ENCODE measurements at places on chromosomes 5 and 9.

DNA sequence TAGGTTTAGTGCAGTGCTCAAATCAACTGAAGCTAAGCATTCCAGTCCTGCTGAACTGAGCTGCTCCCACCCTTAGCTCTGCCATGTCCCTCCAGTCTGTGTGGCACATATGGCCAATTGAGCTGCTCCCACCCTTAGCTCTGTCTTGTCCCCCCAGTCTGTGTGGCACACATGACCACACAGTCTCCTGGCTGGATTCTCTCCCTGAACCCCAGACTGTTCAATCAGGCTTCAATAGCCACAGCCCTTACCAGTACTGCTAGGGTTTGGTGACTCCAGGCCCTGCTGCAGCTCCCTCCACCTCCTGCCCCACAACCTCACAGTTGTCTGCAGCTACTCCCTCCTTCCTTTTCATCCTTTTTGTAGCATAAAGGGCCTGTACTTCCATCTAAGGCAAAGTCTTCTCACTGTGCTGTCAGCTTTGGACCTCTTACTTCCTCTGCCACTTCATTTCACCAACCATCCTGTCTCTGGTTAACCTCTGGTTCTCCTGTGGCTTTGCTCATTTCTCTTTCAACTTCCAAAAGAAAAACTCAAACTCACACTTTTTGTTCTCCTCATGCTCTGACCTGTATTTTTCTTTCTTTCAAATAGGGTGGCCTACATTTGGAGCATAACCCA lies 50.8 kb downstream of the ADAMTS12 start:
- DNase-seq, result no peak

- DNase-seq, result no peak
Observed at GRCh38 chr5:51958473-51958872, 575.2 kb downstream of the ISL1 start.

DNA sequence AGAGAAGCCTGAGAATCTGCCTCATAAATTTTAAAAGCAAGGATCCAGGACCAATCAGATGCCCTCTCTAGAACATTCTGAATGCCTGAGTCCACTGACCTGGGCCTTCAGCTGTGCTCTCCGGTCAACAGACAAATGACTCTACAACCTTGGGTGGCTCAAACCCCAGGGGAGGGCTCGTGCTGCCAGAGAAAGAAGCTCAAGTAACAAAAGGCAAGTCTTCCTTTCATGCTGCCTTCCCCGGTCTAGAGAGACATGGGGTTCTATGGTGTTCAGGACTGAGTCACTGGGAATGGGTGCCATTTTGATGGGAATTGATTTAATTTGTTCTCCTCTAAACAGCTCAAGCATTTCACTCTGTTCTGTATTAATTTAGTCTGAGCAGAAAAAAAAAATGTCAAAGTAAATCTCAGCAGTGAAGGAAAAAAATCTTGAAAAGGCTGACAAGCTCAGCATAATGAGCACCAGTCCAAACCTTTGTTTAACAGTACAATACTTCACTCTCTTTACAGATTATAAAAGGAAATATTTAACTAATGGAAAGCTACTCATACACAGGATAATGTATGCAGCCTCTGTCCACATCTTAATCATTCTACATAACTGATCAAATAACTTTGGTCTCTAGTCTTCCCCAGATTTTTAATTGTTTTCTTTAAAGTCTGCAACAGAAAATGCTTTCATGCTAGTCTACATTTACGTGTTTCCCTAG lies 191.0 kb downstream of the GLIS3 start:
- DNase-seq, result no peak

DNA sequence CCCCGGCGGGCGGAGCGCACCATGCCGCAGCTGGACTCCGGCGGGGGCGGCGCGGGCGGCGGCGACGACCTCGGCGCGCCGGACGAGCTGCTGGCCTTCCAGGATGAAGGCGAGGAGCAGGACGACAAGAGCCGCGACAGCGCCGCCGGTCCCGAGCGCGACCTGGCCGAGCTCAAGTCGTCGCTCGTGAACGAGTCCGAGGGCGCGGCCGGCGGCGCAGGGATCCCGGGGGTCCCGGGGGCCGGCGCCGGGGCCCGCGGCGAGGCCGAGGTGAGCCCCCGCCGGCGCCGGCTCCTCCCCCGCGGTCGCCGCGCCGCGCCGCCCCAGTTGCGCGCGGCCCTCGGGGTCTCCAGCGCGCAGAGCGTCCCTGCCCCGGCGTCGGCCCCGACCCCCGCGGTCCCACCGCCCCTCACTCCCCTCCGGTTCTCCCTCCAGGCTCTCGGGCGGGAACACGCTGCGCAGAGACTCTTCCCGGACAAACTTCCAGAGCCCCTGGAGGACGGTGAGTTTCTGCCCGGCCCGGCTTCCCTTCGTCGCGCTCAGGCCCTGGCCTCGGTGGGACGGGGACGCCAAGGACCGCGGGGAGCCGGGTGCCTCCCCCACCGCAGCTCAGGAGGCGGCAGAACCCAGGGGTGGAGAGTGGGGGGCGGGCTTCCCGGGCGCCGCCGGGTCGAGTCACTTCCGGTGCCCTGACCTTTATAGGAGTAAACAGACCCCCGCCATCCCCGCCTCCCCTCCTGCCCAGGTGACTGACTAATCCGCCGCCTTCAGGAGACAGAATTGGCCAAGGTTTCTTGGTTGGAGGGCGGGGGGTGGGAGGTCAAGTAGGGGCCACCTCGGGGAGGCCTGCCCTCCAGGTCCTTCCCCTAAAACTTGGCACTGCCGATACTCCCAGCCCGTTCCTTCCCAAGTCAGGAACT lies 665 bp downstream of the TCF7 start:
- DNase-seq, result no peak

- no peak for DNase-seq
Observed at GRCh38 chr9:134240361-134240760, 76.0 kb upstream of the RNU6ATAC start.

DNA sequence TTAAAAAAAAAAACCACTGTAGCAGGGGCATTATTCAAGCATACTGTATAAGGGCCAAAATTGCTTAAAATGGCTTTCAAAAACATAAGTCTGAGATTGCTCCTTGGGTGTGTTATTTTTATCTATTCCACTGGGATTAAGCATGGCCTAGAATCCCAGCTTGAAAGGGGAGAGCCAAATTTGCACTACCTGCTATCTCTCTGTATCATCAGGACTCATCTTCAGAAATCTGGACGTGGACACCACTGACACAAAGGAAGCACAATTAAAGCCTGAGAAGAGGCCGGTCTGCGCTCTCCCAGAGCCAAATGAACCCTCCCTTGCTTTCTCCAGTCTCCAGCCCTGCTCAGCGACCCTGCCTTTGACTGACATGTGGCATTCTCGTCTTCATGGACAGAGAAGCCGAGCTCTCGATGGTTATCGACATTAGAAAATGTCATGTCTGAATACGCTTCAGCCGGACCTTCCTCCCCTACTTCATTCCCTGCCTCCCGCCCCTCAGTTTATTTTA lies 151.3 kb downstream of the EBF1 start:
- no peak for DNase-seq

DNA sequence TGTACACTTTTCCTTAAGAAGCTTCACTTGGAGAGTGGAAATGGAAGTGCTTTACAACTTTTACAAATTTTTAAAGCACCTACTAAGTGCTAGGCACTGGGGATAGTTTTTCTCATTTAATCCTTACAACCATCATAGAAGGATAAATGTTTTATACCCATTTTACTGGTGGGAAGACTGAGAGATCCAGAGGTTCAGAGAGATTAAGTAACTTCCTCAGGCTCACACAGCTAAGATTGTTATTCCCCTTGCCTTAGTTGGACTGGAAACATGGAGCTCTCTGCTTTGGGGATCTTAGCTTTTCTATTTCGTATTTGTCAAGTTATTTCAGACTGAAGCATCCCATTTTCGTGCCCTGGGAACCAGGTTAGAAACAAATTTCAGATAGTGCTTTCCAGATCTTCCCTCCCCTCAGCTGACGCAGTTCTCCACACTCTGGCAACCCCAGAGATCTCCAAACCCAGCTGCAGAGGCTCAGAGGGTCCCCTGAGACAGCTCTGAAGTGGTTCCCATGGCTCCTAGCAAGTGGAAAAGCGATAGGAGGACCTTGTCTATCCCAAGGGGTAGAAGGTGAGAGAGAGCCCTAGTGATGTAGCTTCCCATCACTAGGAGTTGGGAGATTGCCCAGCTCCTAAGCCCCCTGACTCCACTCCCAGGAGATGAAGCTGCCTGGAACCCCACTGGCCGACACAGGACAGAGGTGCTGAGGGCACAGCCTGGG lies 16.2 kb upstream of the GABBR2 start:
- no peak for DNase-seq

DNA sequence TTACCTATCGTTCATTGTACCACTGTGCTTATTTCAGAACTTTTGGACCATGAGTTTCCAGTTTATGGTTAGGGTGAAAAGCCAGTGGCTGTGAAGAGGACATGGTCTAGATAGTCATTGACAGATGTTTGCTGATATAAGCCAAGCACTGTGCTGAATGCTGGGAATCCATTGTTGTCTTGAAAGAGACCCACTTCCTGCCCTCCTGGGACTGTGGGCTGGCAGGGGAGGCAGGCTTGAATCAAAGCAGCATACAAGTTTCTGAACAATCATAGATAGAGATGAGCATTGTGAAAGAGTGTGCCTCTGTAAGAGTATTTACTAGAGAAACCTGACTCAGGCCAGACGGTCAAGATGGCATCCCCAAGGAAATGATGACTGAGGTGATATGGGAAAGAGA lies 73.4 kb downstream of the NMUR2 start:
- DNase-seq, result no peak

- no peak for DNase-seq
Observed at GRCh38 chr9:113963696-113964494, 87.8 kb downstream of the ZNF618 start.

GRCh38 chr5:56620903-56621677 lies 194.3 kb upstream of the MAP3K1 start:
- DNase-seq, result no peak

DNA sequence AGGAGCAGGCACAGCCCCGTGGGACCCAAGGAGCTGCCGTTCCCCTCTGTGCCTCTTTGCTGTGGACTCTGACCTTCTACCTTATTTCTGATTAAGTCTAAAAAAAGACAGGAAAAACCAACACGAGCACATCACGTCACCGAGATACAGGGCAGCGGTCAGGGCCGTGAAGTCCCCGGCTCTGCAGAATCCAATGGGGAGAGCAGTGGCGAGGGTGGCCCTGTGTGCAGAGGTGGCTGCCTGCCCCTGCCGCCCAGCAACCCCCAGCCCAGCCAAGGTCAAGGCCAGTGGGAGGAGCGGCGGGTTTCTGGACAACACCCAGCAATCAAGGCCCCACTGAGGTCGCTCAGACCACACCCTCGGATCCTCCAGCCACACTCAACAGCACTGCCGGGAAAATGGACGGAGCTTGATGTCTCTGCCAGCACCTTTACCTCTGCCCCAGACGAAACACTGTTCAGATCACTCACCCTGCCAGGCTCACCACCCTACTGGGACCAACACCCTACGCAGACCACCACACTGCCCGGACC lies 32.7 kb upstream of the SLC9A3 start:
- no peak for DNase-seq

DNA sequence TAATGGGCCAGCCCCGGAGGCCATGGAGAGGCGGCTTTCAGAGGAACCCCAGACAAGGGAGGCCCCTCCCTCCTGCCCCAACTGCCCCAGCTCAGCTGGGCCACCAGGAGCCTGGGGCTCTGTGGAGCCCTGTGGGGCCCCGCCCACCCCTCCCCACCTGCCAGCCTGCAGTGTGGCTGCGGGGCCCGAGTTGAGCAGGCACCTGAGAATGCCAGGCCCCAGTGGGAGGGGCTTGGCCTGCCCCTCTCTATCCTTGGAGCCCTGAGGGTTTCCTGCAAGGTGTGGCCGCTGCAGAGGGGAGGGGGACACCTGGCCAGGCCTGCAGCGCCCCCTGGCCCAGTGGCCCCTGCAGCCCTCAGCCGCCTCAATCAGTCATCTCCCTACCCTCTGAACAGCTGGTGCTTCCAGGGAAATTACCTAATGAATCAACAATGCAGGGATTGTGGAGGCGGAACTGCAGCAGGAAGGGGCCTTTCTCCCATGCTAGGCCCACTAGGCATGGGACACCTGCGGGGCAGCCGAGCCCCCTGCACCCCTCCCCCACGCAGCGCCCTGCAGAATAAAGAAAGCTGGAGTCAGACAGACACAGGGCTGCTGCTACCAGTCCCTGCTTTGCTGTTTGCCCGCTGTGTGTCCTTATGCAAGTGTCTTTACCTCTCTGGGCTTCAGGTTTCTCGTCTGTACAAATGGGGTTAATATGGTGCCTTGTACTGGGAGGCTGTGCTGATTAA lies 48.0 kb downstream of the LMX1B start:
- DNase-seq, result peak; percentile 4

DNA sequence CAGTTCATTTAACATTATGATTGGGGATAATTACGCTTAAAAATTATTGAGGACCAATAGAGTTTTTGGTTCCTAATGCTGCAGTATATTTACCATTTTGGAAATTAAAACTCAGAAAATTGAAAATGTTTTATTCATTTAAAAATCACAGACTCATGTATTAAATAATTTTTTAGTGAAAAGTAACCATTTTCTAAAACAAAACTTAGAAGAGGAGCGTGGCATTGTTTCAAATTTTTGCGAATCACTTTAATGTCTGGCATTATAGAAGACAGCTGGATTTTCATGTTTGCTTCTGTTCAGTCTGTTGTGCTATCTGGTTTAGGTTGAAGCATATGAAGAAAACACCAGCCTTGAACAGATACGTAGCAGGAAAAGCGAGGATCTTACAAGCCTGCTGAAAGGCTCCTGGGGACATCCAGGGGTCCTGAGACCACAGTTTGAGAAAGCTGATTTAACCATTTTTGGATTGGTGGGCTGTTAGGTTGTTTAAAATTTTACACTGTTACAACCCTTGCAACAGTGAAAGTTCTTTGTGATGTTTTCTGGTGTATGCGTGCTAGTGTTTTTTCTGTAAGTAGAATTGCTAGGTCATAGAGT lies 1.6 kb downstream of the ZFYVE16 start:
- DNase-seq, result no peak

DNA sequence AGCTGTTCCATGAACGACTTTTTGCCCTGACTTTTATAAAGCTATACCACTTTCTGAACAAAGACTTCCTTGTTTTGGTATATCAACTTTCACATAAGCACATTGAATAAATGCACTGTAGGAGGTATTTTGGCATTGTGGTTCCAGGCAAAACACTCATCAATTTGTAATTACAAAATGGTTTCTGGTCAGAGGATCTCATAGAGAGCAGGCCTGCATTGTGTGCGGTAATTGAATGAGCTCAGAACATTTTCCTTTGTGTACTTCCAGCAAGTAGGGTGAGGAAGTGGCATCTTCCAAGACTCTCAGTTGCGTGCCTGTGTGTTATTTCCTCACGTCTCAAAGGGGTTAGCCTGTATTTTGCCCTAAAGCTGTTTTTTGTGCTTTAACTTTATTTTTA lies 89.2 kb downstream of the PDE6A start:
- DNase-seq, result no peak

DNA sequence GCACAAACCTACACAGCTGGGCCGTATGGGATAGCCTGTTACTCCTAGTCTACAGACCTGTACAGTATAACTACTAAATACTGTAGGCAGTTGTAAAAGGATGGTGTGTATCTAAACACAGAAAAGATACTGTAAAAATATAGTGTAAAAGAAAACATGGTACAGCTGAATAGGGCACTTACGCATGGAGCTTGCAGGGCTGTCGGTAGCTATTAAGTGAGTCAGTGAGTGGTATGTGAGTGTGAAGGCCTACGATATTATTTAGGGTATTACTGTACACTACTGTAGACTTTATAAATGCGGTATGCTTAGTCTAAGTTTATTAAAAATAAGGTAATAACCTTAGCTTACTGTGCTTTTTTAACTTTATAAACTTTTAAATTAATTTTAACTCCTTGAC lies 1.2 kb downstream of the ZCCHC9 start:
- no peak for DNase-seq

GRCh38 chr9:131349881-131350563 lies 43.9 kb upstream of the PRRC2B start:
- DNase-seq, result no peak

GRCh38 chr5:15579193-15579990 lies 79.4 kb downstream of the FBXL7 start:
- no peak for DNase-seq

GRCh38 chr9:87089929-87090328 lies 142.6 kb upstream of the GAS1 start:
- DNase-seq, result no peak
